ENCODE measurements at places on chromosomes 1 and 21.

DNA sequence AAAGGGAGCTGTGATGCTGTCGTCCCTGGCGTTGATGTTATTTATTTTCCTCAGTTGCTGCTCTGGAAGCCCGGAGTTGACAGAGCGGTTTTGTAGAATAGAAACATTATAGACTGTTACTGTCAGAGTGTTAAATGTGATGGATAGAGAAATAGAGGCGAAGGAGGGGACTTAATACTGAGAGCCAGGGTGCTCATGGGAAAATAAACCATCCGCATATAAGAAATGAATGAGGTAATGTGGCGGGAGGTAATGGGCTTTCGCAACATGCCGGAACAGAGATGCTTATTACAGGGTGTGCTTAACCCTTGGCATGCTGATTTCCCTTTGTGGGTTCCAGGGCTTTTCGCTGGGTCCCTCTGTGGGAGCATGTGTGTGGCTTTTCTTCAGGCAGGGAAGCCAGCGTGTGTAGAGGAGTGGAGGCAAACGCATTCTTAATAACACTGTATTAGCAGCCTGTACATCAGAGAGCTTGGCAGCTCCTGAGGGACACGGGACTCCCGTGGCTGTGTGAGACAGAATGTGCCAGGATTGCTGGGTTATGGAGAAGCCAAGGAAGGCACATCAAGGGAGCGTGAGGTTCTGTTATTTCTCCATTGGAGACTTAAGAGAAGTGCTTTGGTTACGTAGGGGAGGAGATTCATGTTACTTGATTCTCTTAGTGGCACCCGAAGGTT lies 141.0 kb downstream of the PBX1 start:
- no peak for DNase-seq
- H3K27ac ChIP-seq, result no peak overlapping the region
- H3K27me3 ChIP-seq, result no peaks in the 10 kb centered on the region
- H3K4me3 ChIP-seq, result no peak overlapping the region

- no peak overlapping the region for H3K4me3 ChIP-seq
- no peaks in the 10 kb centered on the region for H3K4me1 ChIP-seq
- DNase-seq, result no peak
- H3K27ac ChIP-seq, result no peak overlapping the region
- H3K27me3 ChIP-seq, result no peaks in the 10 kb centered on the region
These were observed 63.2 kb upstream of the TMEM51 start for GRCh38 chr1:15090373-15090772.

DNA sequence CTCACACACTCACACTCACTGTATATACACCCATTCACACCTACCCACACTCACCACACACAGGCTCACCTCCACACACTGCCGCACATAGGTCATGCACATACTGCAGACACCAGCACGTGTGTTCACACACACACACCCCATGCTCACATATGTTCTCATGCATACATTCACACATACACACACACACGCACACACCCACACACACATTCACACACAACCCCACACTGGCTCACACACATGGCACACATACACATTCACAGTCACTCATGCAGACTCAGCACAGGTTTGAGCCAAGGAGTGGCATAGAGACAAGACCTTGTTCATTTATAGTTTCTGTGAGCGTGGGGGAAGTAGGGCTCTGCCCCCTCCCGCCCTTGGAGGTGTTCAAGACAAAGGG lies 41.1 kb upstream of the SLC30A1 start:
- H3K4me1 ChIP-seq, result no peaks in the 10 kb centered on the region
- no peak overlapping the region for H3K27ac ChIP-seq
- H3K36me3 ChIP-seq, result no peaks in the 10 kb centered on the region

GRCh38 chr1:185674201-185674600 lies 60.0 kb upstream of the HMCN1 start:
- no peak overlapping the region for H3K27ac ChIP-seq
- DNase-seq, result no peak
- no peaks in the 10 kb centered on the region for H3K27me3 ChIP-seq
- no peak overlapping the region for H3K4me3 ChIP-seq
- peaks cover 7% of the 10 kb centered on the region for H3K4me1 ChIP-seq

DNA sequence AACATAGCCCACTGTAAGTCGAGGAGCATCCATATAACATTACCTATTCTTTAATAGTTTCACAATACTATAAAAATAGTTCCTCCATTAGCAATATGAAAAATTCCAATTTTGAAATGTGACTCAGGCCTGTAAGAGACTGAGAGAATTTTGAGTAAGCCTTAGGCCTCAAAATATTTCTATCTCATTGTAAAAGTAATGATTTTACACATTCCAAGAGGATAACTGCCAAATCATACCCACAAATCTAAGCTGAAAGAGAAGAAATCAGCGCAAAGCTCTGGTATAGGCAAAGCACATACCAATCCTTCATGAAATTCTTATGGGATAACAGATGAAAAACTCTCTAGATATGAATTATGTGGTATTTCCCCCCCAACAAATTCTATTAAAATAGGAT lies 144.1 kb downstream of the CDC42BPA start:
- H3K4me3 ChIP-seq, result no peak overlapping the region
- no peaks in the 10 kb centered on the region for H3K4me1 ChIP-seq
- no peaks in the 10 kb centered on the region for H3K27me3 ChIP-seq
- DNase-seq, result no peak
- no peaks in the 10 kb centered on the region for H3K36me3 ChIP-seq
- no peak overlapping the region for H3K27ac ChIP-seq

DNA sequence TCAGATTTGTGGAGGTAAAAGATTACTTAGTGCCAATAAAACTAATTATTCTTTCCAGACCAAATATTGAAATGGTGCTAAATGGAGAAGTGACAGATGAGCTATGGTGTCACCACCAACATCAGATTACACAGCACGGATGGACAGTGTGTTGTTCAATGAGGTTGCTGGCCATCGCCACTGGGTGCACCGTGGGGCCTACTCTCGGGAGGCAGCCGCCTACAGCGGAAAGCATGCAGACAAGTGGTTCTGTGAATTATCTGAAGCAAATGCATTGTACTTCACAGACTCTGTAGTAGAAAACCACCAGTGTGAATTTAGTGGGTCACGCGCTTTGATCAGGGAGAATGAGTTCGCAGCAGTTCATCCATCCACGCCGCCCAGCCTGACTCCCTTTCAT lies 42.3 kb downstream of the GNG4 start:
- no peaks in the 10 kb centered on the region for H3K27me3 ChIP-seq
- H3K4me1 ChIP-seq, result no peaks in the 10 kb centered on the region
- H3K36me3 ChIP-seq, result no peaks in the 10 kb centered on the region
- no peak overlapping the region for H3K27ac ChIP-seq
- no peak overlapping the region for H3K4me3 ChIP-seq

- no peak overlapping the region for H3K27ac ChIP-seq
- no peak overlapping the region for H3K4me3 ChIP-seq
- no peaks in the 10 kb centered on the region for H3K36me3 ChIP-seq
- DNase-seq, result no peak
- no peaks in the 10 kb centered on the region for H3K27me3 ChIP-seq
These were observed 227.1 kb downstream of the KCTD3 start for GRCh38 chr1:215794156-215794555.

- DNase-seq, result no peak
- H3K27me3 ChIP-seq, result no peaks in the 10 kb centered on the region
- H3K4me3 ChIP-seq, result no peak overlapping the region
- H3K27ac ChIP-seq, result no peak overlapping the region
- peaks cover 7% of the 10 kb centered on the region for H3K36me3 ChIP-seq
- peaks cover 13% of the 10 kb centered on the region for H3K4me1 ChIP-seq
These were observed 2.8 kb downstream of the CBR1 start for GRCh38 chr21:36072453-36073162.

Measured in effector memory CD4-positive, alpha-beta T cell (primary cell).